NB4 (cell line): ENCODE measurements at places on chromosomes 1 and 21.

DNA sequence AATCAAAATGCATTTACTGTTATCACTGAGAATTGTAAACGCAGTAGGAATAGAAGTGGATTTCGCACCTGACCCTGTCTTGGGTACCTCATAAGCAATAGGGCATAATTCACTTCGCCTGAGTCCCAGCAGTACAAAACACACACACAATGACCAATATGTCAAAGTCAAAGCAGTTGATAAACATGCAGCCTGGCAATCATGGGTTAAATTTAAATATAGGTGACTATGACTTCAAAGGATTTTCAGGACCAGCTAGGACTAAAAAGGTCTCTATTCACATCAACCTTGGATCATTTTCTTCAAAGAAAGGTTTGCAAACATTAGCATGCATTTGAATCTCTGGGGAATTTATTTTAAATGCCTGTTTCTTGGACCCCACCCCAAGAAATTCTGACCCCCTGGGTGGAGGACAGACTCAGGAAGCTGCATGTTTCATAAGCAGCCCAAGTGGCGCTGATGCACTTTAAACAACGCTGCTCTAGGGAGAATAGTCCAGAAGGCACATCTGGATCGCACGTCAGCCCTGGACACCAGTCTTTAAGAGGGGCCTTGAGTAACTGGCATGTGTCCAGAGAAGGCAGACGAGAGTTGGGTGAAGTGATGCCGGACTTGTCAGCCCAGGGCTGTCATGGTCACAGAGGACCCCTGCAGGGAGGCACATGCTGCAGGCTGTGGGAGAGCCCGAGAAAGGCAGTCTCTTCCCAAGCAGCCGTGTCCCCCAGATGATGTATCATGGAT, 55.7 kb upstream of the EFHD2 start:
- DNase-seq, result no peak

GRCh38 chr1:199932462-199932861, 95.0 kb upstream of the NR5A2 start:
- no peak for DNase-seq

DNA sequence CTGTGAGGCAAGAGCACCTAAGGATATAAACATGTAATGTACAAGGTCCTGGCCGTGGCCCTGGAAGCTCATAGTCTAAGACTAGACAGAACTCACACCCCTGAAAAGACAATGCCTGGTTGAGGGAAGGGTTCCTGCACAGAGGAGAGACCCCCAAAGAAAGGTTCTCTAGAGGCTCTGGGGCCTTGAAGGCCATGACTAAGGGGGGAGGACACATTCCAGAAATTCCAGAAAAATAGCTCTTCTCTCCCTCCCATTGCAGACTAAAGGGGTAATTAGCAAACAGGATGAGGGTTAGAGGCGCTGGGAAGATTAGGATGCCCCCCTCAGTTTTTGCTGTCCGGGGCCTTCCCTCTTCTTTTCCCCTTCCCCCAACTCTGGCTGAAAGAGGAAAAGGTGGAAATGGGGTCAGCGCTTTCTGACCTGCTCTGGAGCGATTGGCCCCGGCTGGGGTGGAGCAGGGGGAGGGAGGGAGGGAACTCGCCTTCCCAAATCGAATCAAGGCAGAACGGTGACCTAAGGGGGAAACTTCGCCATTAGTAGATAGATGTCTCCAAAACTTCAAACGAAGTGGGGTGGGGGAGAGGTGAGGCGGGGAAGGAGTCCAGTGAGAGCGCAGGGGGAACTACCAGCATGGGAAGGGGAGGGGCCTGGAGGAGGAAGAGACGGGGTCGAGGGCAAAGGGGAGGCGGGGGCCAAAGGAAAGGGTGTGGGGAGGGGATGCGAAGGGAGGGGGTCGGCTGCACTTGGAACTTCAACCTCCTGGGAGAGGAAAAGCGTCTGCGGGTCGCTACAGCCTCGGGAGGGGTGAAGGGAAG, 11.8 kb downstream of the PAX7 start:
- DNase-seq, result no peak

- no peak for DNase-seq
Measured at GRCh38 chr1:15707239-15707925, 23.3 kb downstream of the PLEKHM2 start.

- no peak for DNase-seq
Measured at GRCh38 chr1:26094677-26095383, 16.8 kb upstream of the PDIK1L start.

DNA sequence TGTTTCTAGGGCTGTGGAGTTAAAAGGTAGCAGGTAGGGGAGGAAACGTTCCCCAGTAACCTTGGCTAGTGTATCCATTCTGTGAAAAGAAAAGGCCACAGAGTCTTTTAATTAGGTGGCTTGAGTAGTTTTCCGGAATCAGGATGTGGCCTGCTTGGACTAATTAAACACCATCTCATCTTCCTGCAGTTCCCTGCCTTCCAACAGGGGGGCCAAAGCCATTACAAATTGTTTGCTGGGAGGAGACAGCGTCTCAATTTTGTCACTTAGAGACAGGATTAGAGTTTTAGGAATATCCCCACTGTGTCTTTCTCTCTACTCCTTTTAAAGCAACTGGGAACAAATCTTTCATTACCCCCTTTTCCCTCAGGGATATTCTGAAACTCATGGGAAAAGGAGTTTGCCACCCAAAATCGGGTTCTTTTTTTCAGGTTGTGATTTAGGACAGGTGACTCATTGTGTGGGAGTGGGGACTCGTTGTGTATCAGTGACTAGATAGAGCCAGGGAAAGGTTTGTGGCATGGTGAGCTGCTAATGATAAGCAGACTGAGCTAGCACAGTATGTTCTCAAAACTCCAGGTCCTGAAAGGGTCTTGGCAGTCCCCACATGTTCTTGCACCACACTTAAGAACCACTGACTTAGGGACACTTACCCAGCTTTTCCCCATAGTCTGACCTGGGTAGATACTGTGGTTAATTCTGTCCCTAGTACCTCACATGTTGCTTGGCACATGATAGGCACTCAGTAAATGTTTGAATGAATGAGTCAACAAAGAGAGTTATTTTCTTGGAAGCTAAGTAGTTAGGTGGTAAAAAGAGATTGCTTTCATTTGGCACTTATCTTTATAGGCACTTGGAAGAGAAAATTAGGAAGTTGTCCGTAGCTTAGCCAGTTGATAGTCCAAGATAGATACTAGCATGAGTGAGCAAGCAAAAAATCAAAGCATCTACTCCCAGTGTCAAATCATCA, 22.5 kb downstream of the INTS3 start:
- DNase-seq, result no peak

DNA sequence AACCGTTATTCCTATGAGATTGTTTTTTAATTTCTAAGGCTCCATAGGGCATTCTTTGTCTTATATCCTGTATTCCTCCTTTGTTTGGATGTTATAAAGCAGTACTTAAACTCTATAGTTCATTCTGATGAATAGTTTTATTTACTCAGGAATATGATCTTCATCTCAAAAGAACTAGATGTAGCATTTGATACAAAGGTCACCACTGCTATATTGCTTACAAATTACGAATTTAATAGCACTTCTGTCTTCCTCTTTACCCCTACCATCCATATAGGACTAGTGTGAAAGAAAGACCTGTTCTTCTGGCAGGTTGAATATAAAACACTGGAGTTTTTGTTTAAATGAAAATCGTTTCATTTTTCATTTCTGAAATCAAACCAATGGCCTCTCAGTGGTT, 468.1 kb upstream of the CXADR start:
- DNase-seq, result no peak

GRCh38 chr21:35942211-35943144, 117.8 kb downstream of the SETD4 start:
- DNase-seq, result peak; percentile 12

GRCh38 chr1:101452825-101453224, 216.0 kb downstream of the S1PR1 start:
- no peak for DNase-seq

DNA sequence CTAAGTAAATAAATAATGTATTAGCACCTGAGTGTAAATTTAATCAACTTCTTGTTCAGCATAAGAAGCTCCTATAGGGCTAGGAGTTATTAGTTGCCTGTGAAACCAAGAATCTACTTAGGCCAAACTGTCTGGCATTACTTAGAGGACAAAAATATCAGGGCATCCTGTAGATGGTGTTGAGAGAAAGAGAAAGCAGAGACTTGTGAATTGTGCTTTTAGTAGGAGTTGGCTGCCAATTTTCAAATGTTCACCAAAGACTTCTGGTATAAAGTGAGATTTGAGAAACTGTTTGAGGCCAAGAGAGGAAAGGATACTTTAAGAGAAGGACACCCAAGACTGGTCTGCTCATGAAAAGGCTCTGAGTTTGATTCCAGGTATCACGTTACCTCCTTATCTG, 315.5 kb upstream of the DEPDC1 start:
- no peak for DNase-seq
